Hindlimb muscle (tissue), 1 donor: ENCODE measurements at places on chromosomes 7 and 10.

GRCh38 chr10:48406204-48406603, 99.7 kb downstream of the MAPK8 start:
- DNase-seq, result no peak

DNA sequence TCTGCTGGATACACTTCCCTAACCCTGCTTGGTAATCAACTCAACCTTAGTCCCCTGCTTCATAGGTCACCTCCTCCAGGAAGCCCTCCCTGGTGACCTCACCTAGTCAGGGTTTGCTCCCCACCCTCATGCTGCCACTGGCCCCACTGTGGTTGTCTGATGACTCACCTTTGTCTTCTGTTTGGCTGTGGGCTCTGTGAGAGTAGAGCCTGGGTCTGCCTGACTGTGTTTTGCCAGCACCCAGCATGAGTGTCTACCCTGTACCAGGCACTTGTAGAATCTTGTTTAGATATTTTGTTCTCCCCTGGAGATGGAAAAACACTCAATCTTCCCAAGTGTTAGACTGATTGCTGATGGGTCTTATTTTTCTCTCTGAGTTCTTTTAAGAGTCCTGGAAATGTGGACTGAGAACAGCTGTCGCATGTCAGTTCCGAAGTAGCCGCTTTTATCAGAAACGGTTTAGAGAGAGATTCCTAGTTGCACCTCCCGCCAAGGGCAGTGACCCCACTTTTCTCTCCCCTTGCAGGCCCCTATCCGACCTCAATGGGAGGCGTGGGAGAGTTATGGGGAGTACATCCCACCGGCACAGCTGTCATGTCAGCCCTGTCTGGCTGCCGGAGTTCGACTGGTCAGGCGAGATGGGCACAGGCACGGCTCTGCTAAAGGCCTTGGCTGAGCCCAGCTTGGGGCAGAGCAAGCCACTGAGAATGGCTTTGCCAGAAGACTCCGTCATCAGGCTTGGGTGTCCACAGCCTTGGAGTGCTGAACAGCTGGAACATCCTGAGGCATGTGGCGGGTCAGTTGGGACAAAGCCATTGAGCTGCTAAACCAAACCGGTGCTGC, 134.3 kb downstream of the GRK5 start:
- DNase-seq, result no peak

- DNase-seq, result no peak
Observed at GRCh38 chr7:32893207-32893524, 1.6 kb upstream of the KBTBD2 start.

DNA sequence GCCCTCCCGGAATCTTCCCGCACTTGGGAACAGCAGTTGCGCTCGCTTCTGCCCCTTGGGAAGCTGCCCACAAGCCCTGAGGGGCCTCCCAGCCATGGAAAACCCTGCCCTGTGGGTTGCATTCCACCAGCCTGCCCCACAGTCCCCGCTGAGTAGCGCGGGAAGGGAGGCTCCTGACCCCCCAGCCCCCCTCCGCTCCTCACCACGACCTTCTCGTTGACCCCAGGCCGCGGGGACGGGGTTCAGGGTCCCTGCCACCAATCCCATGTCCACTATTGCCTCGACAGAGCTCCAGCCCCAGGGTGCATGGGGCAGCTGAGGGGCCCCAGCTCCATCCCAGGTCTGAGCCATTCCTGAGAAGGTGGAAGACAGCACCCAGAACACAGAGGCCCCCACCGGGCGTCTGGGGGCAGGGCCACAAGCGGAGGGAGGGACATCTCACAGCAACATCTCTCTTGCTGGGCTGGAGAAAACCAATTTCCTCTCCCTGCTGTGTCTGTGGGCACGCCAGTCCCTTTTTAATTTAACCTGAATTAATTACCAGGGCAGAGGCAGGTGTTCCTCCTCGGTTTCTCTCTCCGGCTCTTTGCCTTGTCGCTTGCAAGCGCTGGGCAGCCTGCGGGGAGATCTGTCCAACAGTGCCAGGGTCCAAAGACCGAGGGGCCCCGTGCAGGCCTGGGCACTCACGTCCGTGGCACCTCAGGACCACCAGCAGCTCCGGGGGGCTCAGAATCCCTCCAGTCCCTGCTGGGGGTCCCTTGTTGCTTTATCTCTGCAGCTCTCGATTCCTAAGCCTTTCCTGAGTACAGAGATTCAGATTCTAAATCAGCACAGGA, 57.9 kb downstream of the FOXL3 start:
- no peak for DNase-seq

GRCh38 chr10:76245951-76246495, 814.6 kb downstream of the LRMDA start:
- no peak for DNase-seq

DNA sequence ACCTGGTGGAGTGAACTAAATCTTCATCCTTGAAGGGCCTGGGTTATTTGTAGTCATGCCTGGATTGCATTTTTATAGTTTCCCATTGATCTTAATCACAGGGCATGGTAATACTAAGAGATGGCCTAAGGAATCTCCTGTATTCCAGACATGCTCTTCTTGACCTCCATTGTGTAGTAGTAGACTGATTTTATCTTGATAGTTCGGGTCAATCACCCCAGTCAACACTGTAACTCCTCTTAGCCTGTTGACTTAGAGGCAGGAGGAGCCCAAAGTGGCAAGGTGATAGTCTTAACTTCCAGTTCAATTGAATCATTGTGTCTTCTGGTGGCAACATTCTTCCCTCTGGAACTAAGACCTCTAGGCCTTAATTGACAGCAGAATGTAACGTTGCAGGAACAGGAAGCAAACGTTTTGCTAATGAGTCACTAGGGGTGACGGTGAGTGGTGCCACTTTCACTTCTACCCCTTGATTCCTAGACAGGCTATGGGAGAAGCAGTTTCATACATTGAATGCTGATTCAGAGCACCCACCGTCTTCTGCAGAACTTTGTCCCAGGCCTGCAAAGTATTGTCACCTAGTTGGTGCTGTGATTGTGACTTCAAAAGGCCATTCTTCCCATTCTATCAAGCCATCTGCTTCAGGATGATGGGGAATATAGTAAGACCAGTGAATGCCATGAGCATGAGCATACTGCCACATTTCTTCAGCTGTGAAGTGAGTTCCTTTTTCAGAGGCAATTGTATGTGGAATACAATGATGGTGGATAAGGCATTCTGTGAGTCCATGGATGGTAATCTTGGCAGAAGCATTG, 24.0 kb upstream of the PAPSS2 start:
- DNase-seq, result no peak
